ENCODE measurements at places on chromosomes 6 and 20.

DNA sequence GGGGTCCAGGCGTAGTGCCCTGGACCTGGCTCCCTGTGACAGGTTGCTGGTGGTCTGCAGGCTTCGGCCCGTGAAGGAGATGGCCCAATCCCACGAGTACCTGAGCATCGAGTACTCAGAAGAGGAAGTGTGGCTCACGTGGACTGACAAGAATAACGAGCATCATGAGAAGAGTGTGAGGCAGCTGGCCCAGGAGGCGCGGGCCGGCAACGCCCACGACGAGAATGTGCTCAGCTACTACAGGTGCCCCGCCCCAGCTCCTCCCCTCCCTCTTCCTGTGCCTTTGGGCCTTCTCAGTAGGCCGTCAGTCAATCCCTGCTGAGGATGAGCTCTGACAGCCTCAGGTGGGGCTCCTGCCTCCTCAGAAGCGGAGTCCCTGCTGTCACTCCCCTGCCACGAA lies 42.6 kb downstream of the UQCC2 start:
- DNase-seq: peak; percentile 50

DNA sequence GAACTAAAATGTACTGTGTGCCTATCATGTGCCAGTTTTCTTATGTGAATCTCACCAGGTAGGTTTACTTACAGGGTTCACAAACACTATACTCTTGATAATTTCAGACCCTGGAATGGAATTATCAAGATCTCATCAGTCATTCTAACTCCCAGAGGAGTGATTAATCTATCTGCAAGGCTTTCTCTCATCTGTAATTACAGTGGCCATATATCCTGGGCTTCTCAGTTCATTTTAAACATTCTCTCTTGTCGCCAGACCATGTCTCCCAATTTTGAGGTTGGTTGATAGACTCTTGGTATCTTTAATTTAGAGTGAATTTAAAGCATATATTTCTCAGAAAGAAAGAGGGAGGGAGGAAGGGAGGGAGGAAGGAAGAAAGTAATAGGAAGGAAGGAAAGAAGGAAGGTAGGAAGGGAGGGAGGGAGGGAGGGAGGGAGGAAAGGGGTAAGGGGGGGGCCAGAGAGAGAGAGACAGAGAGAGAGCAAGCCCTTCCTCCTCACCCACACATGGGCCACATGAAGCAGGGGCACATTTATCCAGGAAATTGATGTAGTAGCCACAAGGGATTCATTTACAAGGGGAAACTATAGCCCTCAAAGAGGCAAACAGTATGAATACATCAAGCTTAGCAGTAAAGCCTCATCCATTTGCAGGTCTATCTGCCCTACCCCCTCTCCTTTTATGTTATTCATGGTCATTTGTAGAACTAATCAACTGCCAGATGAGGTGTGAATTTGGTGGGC lies 25.8 kb upstream of the NRSN1 start:
- DNase-seq: no peak

DNA sequence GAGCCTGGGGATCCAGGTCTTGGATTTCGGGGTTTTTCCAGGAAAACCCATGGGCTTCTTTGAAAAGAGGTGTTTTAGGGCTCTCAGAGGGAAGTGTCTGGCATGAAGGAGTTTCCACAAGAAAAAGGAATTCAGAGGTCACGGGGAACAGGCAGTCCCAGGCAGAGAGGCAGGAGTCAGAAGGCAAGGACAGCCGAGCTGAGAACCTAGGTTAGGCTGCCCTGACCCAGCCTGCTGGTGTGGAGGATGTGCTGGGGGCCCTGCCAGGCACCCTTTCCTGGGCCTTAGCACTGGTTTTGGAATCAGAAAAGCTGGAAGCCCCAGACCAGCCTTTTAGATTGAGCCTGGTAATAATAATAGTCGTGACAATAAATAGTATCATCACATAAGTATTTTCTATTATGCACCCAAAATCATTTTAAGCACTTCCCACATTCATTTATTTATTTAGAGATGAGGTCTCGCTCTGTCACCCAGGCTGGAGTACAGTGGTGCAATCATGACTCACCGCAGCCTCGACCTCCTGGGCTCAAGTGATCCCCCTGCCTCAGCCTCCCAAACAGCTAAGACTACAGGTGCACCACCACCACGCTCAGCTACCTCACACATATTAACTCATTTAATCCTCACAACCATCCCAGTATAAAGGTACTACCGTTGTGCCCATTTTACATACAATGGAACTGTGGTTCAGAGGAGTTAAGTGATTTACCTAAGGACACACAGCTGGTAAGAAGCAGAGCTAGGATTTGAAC lies 19.9 kb downstream of the TGM2 start:
- DNase-seq: no peak

DNA sequence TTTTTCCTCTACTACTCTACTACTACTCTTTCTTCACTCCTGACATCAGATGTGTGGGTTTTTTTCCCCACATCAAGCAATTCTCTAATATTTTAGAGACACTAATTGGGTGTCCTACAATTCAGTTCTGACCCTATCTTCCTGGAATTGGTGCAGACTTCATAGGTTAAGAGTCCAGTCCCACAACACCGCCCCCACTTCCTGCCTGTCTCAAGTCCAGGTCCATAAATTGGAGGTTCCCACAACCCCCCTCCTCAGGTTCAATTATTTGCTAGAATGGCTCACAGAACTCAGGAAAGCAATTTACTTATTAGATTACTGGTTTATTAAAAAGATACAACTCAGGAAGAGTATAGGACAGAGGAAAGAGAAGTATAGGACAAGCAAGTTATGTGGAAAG lies 25.7 kb upstream of the SLC2A12 start:
- DNase-seq: no peak

DNA sequence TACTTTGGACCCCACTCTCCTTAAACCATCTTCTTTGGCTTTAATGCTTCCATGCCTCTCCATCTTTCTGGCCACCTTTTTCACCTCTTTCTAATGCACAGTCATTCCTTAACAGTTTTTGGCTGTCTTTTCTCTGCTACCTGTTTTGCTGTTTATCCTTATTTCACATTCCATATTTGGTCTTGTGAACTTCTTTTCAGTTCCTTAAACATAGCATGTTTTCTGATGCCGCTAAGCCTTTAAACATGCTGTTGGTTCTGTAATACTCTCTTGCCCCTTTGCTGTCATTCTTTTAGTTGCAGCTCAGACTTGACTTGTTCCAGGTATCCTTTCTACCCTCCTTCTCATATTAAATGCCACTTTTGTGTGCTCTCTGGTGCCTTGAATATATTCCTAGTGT lies 35.8 kb downstream of the TOP1 start:
- DNase-seq: no peak

GRCh38 chr6:107956586-107957307 lies 1.3 kb downstream of the SEC63 start:
- no peak for DNase-seq

DNA sequence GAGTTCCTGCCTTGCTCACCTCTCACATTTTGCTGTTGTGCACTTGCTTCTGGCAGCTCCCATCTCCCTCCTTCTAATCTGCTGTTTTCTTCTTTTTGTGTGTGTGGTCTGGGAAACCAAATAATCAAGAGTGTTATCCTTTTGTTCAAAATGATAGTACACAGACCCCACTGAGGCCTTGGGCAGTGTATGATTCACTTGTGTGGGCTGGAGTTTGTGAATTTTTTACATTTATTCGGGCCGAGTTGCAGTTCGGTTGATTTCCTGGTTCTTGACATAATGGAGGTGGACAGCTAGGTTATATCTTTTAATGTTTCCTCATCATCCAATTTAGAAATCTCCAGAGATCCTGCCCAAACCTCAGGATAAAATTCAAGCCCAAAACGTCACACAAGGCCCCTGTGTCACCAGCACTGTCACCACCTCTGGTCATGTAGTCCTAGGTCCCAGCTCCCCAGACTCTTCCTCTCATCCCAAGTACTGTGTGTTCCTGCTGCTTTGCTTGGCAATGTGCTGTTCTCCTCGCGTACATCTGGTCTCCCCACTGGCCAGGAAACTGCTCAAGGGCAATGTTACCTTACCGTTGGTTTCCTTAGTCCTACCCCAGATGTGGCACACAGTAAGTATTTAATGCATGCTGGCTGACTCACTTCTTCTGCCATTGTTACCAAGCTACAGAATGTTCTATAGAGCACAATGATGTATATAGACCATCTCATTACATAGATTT lies 55.7 kb upstream of the PHACTR2 start:
- DNase-seq: no peak

DNA sequence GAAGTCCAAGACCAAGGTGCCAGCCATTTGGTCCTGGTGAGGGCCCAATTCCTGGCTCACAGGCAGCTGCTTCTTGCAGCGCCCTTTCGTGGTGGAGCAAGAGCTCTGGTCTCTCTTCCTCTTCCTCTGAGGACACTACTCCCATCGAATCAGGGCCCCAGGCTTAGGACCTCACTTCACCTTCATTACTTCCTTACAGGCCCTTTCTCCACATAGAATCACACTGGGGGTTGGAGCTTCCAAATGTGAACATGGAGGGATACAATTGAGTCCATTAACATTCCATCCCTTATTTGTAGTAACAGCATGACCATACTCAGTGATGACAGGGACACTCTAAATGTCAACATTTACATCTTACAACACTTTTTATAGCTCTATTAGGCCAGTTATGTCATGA lies 2.3 kb downstream of the RAMACL start:
- no peak for DNase-seq

- DNase-seq: no peak
Observed at GRCh38 chr20:58233393-58233792, 4.9 kb upstream of the ANKRD60 start.

DNA sequence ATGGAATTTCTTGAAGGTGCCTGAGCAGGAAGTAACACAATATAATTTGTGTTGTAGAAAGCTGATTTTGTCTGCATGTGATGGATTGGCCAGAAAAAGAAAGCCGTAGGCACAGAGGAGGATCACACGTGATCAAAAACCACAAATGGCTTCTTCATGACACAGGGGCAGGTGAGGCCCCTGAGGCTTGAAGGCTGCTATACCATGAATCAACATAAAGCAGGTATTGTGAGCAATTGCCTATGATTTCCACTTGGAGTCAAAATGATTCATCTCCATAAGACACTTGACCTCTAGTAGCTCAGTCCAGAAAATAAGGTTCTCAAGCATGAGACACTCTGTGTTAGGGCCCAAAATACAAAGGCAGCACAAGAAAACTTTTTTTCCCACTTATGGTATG lies 42.4 kb upstream of the EYA4 start:
- DNase-seq: no peak

- no peak for DNase-seq
Observed at GRCh38 chr6:150928882-150929281, 63.4 kb downstream of the MTHFD1L start.

DNA sequence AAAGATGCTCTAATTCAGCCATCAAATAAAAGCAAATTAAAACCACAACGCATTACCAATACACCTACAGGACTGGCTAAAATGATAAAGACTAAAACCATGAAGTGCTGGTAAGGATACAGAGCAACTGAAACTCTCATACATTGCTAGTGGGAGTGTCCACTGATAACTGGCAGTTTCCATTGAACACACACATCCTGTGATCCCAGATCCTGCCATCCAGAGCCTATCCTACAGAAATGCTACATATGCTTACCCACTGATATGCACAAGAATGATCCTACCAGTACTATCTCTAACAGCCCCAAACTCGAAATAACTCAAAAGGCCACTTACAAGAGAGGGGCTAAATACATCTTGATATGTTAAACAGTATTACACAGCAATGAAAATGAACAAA lies 81.0 kb downstream of the FYN start:
- no peak for DNase-seq

- DNase-seq: no peak
Observed at GRCh38 chr6:19333936-19334335, 503.2 kb upstream of the ID4 start.

DNA sequence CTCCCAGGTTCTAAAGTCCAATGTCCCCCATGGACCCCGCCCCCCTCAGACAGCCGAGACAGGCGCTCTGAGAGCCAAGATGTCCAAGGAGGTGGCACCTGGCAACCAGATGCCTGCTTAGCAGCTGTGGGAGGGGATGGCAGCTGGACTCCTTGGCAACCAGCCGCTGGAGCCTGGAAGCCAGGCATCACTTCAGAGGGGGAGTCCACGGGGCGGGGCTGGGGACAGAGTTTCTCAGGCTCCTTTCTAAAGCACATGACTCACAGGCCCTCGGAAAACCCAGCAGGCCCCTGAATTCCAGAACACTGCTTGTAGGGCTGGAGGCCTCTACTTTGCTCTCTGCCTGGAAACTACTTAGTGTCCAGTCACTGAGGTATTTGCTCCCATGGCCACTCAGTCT lies 51.5 kb downstream of the PREX1 start:
- DNase-seq: no peak

DNA sequence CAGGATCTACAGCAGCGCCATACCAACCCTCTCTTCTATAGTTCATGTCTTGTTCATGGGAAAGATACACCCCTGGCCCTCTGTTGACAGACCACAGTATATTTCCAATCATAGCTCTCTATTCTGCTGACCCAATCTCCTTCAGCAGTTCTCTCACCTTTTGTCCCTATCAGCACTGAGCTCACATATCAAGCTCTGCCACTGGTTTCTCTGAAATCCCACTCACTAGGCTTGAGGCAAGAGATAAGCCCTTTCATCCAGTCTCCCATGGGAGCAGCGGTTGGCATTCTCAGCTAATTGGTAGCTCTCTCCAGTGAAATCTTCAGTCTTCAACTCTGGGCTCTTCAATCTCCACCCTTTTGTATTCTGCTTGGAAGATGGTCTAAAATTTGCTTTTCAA lies 313.4 kb downstream of the GJA1 start:
- no peak for DNase-seq

- DNase-seq: no peak
Observed at GRCh38 chr6:13259393-13259792, 68.9 kb downstream of the TBC1D7 start.

DNA sequence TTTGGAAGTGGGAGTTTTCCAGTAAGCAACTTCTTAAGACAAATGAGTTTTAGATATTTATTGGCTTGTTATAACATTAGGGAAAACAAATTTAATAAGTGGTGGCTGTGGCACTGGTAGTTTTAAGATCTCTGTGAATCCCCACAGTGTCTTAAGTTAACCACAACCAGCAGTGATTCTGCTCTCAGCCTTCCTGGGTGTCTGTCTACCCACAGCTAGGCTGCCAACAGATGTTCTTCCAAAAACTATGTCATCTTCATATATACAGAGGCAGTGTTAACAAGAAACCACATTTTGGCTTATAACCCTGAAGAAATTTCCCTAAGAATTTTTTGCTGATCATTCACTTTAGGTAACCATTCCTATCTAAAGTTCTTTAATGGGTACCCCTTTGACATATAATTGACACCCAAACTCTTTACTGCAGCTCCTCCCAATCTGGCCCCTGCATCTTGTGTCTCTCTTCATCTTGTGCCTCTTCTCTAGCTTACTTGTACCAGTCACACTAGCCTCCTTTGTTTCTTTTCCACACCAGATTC lies 52.7 kb downstream of the TOP1 start:
- DNase-seq: no peak

- DNase-seq: no peak
Observed at GRCh38 chr6:119024111-119024510, 54.4 kb downstream of the FAM184A start.
